ENCODE measurements at places on chromosomes 2 and 18. TPM values are rescaled to one million over a fixed set of nuclear protein-coding genes. Genes with fewer than 3 reads are reported as not detected.

- DNase-seq, result no peak
Measured at GRCh38 chr18:78495550-78495949, 484.1 kb upstream of the SALL3 start.

DNA sequence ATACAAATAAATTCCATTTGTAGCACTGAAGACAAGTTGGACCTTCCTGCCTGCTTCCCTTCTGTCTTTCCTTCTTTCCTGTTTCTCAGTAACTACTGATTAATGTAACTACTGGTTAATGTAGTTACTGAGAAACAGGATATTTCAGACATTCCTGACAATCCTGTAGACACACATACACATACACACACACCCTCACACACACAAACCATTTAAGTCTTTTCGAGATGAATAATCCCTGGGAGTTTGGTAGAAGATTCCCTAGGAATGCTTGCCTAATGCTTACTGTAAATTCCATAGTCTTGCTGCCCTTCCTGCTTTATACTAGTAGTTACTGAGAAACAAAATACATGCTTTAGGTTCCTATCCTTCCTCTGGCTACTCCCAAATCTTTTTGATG, 83.9 kb downstream of the PIK3C3 start:
- peak; percentile 94 for DNase-seq

GRCh38 chr2:142008135-142008744, 122.6 kb downstream of the LRP1B start:
- no peak for DNase-seq

AOX1 gene
- total RNA-seq, result 43.4 TPM

GRCh38 chr2:233676046-233676445, 4.3 kb downstream of the UGT1A9 start:
- no peak for DNase-seq

DNA sequence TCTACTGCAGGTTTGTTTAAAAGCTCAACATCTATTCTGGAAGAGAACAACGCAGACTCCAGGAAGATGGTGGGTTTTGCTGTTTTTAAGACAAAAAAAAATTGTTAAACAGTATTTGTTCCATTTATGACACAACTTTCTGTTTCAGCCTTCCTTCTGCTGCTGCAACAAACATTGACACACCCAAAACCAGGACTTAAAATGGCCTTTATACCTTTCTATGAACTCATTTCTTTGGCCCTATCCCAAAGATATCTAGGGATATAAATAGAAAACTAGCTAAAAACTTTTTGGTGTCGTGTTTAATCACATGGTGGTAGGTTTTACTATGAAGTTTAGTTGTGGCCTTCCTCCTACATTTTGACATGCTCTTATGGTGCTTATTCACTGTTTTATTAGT, 964 bp upstream of the GALNT3 start:
- no peak for DNase-seq

PIAS2 gene
- total RNA-seq, result 24.4 TPM

DNA sequence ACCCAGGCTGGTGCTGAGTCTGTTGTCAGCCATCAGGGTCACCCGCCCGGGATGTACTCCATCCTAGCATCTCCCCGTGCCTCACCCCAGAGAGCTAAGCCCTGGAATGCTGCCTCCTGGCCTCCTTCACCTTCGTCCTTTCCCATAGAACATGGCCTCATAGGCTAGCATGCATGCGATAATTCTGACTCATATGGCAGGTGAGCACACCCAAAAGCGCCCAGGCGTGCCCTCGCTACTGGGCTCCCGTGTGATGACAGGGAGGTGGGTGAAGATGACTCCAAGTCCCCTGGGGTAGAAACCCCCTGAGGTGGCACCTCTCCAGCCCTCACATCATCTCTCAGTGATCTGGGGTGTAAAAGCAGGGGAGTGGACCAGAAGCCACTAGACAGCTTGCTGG, 7.3 kb downstream of the SPR start:
- no peak for DNase-seq

GRCh38 chr2:235669269-235669831, 175.5 kb downstream of the AGAP1 start:
- peak; percentile 42 for DNase-seq

GRCh38 chr18:10455726-10456453, 1.5 kb downstream of the APCDD1 start:
- DNase-seq, result no peak

GRCh38 chr2:19971691-19972090, 18.2 kb downstream of the WDR35 start:
- DNase-seq, result no peak

DNA sequence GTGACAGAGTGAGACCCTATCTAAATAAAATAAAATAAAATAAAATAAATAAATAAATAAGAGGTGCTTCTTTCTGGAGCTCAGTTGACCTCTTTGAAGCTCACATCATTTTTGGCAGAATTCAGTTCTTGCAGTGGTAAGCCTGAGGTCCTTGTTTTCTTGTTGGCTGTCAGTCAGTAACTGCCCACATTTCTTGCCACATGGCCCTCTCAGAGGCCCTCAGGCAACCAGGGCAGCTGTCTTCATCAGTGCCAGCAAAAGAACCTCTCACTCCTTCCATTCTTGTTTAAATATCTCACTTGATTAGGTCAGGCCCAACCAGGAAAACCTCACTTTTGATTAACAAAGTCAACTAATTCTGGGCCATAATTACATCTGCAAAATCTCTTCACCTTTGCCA, 53.2 kb downstream of the RAPGEF4 start:
- DNase-seq, result no peak

DNA sequence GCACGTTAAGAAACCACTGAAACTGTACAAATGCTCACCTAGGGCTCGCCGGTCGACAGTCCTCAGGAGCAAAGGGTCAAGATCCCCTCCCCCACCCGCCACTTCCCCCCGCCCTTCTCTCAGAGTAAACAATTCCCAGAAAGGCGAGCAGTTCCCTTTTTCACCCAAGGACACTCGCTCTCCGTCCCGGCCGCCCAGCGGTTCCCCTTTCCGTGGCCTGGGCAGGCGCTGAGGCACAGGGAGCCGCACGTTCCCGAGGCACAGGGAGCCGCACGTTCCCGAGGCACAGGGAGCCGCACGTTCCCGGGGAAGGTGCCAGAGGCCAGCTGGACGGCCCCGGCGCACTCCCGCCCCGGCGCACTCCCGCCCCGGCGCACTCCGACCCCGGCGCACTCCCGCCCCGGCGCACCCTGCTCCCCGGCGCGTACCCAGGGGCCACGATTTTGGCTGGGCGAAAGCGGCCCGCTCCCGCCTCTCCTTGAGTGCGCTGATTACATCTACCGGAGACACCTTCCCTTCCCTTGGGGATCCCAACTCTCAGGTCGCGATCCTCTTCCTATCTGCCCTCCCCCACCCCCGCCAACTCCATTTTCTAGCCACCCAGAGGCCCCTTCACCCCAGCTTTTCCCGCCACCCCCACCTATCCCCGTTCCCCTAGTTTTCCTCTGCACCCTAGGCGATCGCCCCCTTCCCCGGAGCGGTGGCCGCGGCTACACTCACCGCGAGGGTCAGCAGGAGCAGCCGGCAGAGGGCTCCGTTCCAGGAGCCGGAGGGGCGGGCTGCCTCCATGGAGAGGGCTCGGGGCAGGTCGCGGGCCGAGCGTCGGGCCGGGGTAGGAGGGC, 817 bp downstream of the DSC2 start:
- no peak for DNase-seq

DNA sequence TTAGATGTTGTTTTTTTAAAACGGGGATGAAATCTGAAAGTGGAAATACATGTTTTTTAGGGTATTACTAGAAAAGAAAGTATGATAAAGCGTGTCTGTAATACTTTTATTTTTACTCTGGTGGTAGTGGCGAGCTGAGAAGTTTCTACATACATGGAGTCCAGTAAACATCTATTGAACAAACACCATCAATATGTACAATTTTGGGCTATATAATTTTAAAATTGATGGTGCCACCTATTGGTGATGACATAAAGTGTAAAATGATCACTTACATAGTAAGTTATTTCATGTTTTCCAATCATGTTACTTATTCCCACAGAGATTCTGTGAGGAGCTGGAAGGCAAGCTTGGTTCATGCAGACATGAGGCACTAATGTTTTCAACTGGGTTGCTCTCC, 31.5 kb upstream of the NFE2L2 start:
- peak; percentile 16 for DNase-seq

DNA sequence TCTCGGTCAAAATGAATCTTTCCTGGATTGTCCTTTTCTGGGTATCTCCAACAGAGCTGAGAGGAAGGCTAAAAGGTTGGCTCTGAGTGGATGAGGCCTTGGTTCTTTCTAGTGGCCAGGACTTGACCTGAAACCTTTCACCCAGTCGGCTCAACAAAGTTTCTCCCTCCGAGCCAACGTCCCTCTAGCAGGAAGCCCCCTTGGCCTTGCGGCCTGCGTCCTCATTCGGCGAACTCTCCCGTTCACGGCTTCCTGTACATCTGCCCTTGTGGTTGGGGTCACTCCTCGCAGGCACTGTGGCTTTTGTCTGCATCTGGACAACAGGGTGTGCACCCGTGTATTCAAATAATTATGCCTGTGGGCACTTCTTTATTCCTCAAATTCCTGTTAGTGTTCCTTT, 9.4 kb upstream of the SIX3 start:
- DNase-seq, result no peak

DNA sequence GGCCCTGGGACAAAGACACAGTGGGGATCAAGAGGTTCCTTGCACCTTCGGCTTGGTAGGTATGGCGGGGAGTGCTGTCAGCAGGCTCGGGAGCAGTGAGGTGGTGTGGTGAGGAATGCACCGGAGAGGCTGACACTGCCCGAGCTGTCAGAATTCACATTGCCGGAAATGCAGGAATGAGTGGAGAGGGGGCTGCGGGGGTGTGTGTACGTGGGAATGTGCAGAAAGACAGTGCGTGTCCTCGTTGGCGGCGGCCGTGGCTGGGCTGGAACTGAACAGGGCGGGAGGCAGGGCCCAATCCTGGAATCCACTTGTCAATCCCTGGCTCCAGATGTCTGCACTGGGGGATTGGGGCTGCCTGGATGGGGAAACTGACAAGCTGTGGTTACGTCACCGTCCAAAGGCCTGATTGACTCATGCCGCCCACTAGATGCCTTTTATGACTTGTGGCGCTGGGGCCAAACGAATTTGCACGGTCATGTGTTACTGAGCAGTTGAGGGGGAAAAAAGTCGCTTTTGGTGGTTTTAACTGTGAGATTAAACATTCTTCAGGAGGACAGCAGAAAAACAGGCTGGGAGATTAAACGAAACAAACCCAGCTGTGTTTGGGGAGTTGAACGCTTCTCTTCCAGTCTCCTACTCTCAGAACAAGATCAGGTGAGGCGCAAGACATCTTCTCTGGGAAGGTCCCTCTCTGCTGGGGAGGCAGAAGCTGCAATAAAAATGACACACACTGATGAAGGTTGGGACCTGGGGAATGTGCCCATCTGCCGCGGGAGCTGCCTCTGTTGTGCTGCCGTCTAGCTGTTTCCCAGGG, 189.4 kb upstream of the GLI2 start:
- peak; percentile 83 for DNase-seq

GRCh38 chr2:100791294-100791935, 28.5 kb upstream of the NPAS2 start:
- DNase-seq, result no peak

DNA sequence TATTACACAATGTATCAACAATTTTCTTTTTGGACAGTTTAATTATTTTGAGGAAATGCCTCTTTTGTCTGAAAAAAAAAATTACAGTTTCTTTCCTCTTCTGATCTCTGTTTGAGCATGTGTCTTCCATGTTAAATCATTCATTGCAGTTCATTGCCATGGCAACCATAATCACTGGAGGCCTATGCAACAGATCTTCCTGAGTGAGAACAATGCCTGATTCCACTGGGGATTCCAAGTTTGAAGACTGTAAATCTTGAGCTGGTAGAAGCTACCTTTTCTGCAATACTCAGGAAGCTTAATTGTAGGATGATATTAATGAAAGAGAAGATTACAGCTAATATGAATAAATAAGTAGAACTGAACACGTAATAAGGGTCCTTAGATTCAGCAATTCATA, 721.4 kb upstream of the CNTNAP5 start:
- no peak for DNase-seq

MALL gene
- 23.1 TPM for total RNA-seq

RAD51AP2 gene
- not detected for total RNA-seq

- DNase-seq, result peak; percentile 70
Measured at GRCh38 chr2:120820263-120820952, 84.7 kb downstream of the GLI2 start.

- DNase-seq, result peak; percentile 45
Measured at GRCh38 chr2:53422979-53423378, 344.6 kb upstream of the CHAC2 start.

DNA sequence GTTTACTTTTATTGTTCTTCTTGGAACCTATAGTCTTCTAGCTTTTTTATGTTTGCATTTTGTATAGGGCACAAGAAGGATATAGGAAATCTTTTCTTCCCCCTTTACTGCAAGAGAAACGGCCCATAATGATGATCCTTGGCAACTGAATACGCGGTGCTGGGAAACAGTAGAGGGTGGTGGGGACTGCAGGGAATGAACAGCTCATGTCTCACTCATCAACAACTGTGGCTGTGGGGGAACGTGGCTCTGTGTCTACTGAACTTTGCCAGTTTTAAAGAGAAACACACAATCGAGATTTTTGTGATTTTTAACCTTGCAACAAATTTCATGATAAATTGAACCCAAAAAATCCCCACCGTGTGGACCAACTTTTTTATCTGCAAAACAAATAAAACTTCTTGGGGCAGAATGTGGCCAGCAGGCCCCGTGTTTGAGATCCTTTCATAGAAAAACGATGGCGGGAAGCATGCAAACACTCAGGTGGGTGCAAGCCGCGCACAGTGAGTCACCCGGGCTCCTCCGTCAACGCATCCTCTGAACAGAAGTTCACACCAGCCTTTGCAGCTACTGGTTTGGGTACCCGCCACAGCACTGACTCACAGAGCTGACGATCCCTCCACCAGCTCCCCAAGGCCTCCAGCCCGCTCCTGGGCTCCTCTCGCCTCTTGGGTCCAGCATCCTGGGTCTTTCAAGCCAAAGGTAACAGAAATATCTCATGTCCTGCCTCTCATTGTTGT, 149.3 kb downstream of the COL6A3 start:
- DNase-seq, result peak; percentile 63
